ENCODE measurements at places on chromosomes 7 and 10. TPM values are rescaled to one million over a fixed set of nuclear protein-coding genes. Genes with fewer than 3 reads are reported as not detected.

The SAMD8 gene
- total RNA-seq, result 14.9 TPM

The CCDC172 gene
- total RNA-seq, result not detected

The CRYGN gene
- total RNA-seq, result 0.84 TPM

The FAM25A gene
- total RNA-seq, result not detected

The CYP3A7 gene
- not detected for total RNA-seq

The TRDMT1 gene
- 7.4 TPM for total RNA-seq

The C10orf105 gene
- not detected for total RNA-seq
